NCI-H774 (cell line): ENCODE measurements at places on chromosomes 6 and 20.
A peak's percentile ranks its signal among the peaks of the same experiment; 100 is the strongest.

DNA sequence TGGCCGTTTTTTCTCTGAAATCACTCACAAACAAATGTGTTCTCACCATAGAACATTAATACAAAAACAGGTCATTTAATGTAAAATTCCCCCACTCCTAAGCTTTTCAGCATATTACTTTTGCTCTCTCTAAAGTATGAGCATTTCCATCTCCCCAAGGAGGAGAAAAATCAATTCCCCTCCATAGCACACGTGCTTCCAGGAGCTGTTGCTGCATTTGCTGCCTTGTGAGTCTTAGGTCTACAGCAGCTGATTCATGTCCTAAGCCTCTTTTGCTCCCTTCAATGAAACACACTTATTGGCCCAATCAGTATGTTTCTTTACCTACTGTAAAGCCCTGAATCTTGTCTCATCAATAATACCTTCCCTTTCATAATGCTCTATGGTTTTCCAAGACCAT lies 6.4 kb upstream of the COL9A1 start:
- DNase-seq = no peak

- no peak for DNase-seq
These were observed 522.9 kb upstream of the SOX4 start for GRCh38 chr6:21070620-21071019.

GRCh38 chr6:119881416-119881815 lies 531.9 kb upstream of the MAN1A1 start:
- DNase-seq = no peak

DNA sequence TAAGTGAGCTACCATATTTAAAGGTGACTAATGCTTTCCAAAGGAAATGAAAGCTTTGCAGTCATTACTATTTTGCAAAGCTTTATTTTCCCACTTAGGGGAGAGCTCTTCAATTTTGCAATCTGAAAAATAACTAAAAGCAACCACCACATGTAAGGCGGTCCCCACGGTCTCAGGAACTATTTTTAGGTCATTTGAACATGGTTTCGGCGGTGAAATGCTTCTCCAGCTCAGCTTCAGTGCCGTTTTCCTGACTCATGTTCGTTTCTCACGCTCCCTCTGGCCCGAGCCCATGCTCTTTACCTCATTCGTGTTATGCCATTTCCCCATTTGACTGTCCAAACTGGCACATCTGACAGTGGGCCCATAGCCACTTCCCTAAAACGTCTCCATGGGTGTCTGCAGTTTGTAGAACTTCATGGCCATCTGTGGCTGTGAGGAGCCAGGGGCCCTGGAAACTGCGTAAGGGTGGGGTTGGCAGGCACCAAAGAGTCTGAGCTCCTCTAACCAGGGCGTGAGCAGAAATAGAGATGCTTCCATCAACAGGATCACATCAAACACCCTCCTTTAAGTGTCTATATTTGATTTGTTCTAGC lies 46.5 kb downstream of the ADTRP start:
- DNase-seq = no peak

DNA sequence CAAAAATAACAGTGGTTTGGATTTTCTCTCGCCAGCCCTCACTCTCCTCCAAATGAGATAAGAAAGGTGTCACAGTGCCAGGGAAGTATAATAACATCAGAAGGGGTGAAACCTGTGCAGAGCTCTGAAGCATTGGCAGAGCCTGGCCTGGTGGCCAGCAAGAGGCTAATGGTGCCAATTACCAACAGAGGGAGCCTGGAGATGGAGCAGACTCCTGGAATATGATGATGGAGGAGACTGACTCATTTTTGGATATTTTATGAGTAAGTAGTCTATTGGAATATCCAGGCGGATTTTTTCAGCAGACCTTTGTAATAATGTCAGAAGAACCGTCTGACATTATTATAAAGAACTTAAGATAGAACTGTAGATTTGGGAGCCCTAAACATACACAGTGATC lies 442.6 kb upstream of the MARCKS start:
- DNase-seq = peak; percentile 38

DNA sequence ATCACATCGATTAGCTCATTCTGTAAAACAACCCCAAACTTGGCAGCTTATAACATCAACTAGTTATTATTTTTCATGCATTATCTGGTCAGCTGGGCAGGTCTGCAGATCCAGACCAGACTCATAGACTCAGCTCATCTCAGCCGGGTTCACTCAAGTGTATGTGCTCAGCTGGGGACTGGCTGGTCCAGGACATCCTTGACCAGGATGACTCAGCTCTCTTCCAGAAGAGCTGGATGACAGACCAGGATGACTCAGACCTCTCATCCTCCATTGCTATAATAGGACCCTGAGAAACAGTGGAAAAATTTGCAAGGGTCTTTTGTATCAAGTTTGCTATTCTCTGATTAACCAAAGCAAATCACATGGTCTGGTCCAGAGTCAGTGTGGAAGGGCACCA lies 312.5 kb upstream of the PLCB4 start:
- peak; percentile 7 for DNase-seq

DNA sequence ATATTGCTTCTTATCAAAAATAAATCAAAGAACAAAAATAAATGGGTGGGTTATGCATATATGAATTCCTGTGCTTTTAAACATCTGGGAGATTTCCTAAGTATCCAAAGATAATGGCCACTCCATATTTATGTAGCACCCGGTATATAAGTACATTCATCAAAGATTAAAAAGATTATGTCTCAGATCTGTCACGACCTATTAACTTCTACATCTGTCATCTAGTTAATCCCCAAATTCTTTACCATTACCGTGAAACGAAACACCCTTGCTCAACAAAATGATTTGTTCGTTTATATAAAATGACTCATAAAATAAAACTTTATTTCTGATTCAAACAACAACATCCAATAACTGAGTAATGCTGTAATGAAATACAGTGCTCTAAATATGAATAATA lies 64.8 kb upstream of the FOXQ1 start:
- DNase-seq = no peak

GRCh38 chr6:144413418-144413817 lies 128.3 kb downstream of the UTRN start:
- DNase-seq = no peak

GRCh38 chr6:105153676-105154075 lies 26.1 kb downstream of the POPDC3 start:
- DNase-seq = no peak

DNA sequence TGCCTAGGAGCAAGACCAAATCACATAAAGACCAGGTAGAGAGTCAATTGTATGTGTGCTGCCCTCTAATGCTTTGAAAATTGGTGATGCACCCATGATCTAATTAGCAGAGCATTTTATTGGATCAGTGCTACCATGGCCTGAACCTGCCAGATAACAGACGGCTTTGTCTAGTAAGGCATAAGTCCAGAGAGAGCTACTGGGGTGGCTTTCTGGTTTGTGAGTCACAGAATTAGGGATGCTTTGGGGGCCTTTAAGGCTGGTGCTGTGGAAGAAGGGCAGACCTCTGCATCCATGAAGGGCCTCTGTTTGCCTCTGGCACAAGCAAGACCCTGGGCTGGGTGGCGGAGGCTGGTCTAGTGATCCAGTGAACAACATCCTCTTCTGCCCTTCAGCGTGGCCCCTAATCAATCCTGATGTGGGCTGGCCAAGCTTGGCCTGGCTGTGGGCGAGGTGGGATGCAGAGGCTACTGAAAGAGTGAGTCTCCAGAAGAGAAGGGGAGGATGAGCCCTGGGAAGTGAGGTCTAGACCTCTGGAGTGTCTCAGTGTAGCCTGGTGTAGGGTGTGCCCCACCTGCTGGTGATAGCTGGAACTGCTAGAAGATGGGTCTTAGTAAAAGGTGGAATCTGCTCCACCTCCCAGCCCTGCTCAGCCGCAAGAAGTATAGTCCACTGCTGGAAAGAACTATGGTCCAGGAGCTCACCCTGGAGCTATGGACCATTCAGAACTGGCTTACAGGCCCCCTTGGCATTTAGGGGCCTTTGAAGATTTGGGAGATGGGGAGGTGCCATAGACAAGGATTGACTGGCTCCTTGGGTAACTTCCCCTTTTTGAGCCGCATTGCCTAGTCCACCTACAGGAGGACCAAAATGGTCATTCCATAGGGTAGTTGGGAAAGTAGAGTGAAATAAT lies 36.7 kb upstream of the AAR2 start:
- DNase-seq = peak; percentile 48

DNA sequence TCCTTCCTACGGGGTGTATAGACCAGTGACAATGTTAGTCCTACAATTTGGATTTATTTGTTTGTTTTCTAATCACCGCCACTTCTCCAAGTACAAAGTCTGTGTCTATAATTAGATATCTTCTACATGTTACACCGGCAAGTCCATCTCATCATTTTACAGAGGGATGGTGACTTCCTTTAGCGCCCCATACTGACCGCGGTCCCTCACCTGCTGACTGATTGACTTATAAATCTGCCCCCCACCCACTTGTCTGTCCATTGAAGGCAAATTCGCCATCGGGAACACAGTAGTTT lies 8.9 kb upstream of the NR2E1 start:
- no peak for DNase-seq

DNA sequence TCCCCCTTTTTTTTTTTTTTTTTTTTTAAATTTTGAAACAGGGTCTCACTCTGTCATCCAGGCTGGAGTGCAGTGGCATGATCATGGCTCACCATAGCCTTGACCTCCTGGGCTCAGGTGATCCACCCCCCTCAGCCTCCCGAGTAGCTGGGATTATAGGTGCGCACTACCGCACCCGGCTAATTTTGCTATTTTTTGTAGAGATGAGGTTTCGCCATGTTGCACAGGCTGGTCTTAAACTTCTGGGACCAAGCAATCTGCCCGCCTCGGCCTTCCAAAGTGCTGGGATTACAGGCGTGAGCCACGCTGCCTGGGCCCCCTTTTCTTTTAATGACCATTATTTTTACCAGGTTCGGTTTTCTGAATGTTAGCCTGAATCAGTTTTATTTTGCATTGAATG lies 5.0 kb upstream of the FAM209A start:
- DNase-seq = no peak

GRCh38 chr6:9272671-9273070 lies 837.3 kb upstream of the SLC35B3 start:
- DNase-seq = no peak

GRCh38 chr6:165306955-165307354 lies 2.5 kb downstream of the C6orf118 start:
- DNase-seq = no peak

GRCh38 chr20:35491823-35492222 lies 36.4 kb downstream of the CEP250 start:
- no peak for DNase-seq

DNA sequence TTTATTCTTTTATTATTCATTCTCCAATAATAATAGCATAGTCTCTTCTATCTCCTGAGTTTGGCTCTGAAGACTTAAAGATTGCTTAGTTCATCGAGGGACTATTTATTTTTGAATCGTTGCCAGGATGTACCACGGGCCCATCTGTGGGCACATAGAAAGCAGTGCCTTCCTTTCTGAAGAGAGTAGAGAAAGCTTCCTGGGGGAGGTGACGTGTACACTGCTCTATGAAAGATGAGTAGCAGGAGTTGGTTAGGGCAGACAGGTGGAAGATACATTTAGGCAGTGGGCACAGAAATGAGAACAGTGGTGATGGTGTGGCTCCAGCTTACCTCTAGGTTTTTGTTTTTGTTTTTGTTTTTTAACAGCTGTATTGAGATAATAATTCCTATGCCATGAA lies 98.4 kb downstream of the CDKAL1 start:
- DNase-seq = no peak

- DNase-seq = no peak
These were observed 115.9 kb downstream of the KLHL32 start for GRCh38 chr6:97040355-97040860.

DNA sequence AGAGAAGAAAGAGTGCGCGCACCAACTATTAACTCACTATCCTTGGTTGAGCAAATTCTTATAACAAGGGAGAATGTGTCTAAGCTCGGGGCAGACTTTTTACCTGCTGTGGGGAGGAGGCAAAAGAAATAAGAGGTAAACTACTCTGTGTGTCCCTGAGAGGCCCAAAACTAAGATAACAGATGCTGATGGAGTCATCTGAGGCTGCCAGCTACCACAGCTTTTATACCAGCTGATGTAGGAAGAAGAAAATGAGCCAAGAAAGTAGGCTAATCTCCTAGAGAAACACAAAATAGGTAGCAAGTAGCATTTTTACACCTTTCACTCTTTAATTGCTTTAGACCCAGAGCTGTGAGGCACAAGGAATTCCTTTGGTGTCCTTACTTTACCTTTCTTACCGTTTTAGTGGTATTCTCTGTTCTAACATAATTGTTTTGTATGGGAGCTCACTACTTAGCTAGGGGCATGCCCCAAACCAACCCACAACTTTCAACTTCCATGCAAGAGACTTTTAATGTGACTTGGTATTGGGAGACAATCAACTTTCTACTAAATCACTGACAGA lies 27.8 kb upstream of the PIM1 start:
- no peak for DNase-seq

GRCh38 chr20:36235892-36236785 lies at the start of gene AAR2:
Gene AAR2, plus strand, starts transcription at chr20:36236478. Its CDS starts 3,391 bp downstream, at chr20:36239869.
- DNase-seq = peak; percentile 67

GRCh38 chr20:24402188-24402587 lies 67.2 kb upstream of the SYNDIG1 start:
- DNase-seq = no peak

GRCh38 chr20:53559816-53560215 lies 33.8 kb downstream of the ZNF217 start:
- DNase-seq = no peak

GRCh38 chr6:91895599-91896285 lies 1308.9 kb upstream of the MAP3K7 start:
- no peak for DNase-seq

GRCh38 chr6:80793411-80793810 lies 686.9 kb downstream of the BCKDHB start:
- DNase-seq = no peak

DNA sequence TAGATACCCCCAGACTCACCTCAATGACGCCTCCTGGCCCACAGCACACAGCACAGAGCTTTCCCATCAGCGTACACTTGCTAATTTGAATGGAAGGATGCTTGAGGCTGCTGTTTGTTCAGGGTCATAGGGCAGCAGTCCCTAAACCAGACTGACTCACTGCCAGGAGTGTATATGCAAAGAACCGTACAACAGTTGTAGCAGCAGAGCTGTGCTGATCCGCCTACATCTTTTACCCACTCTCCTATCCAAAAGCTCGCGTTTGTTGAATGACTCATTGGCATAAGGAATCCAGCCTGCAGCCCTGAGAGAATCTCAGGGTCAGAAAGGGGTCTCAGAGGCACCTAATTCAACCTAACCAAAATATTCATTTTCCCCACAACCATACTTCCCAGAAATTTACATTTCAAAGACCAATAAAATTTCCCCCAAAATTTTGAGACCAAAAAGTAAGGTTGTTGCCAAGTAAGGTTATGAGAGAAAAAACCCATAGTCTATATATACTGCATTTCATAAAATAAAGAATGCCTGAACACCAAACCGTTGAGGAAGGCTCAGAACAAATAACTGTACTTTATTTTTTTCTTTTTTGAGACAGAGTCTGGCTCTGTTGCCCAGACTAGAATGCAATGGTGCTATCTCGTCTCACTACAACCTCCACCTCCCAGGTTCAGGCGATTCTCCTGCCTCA lies 35.3 kb upstream of the CCND3 start:
- DNase-seq = no peak

GRCh38 chr20:1392693-1393506 lies at the start of gene FKBP1A:
Gene FKBP1A, minus strand, starts transcription at chr20:1393054. Its CDS starts 56 bp downstream, at chr20:1392998.
- peak; percentile 90 for DNase-seq
